Right ventricle myocardium inferior (tissue), 1 donor: ENCODE measurements at places on chromosomes 6 and 20. TPM values are rescaled to one million over a fixed set of nuclear protein-coding genes. Genes with fewer than 3 reads are reported as not detected.

SLC17A2 gene
- total RNA-seq = not detected

PACRG gene
- total RNA-seq = 7.9 TPM

LST1 gene
- total RNA-seq = 9.0 TPM

- DNase-seq = no peak
These were observed 33.3 kb downstream of the GABRR2 start for GRCh38 chr6:89281779-89282246.

DNA sequence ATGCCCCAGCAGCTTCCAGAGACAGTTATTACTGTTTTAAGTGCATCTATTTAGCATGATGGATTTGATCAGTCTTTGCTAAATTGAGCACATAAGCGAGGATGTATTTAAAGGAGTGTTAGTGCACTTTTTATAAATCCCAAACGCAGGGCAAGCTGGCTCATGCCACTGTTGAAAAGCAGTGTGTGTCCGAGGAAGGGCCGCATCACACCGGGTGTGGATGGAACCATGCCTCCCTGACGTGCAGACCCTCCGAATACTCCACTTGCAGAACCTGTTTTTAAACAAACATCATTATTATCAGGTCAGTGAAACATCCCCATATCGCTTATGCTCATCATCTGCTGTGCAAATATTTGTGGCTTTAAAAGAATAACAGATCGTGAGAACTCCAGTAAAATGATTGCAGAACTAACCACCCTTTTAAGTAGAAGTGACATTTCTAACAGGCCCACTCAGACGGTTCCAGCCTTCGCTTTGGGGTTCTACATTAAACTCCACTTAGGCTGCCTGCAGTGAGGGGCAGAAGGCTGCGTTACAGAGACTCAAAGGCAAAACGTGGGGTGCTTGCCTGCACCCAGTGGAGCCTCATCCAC is 190.1 kb downstream of the CDH4 start:
- DNase-seq = no peak

GRCh38 chr6:118787724-118788423 is 106.1 kb upstream of the ASF1A start:
- no peak for DNase-seq
